ENCODE measurements at places on chromosomes 16 and 17.

- peak; percentile 63 for DNase-seq
These were observed 2.3 kb downstream of the RPUSD1 start for GRCh38 chr16:785563-786535.

GRCh38 chr16:27174007-27174406 lies 29.3 kb upstream of the KDM8 start:
- no peak for DNase-seq

DNA sequence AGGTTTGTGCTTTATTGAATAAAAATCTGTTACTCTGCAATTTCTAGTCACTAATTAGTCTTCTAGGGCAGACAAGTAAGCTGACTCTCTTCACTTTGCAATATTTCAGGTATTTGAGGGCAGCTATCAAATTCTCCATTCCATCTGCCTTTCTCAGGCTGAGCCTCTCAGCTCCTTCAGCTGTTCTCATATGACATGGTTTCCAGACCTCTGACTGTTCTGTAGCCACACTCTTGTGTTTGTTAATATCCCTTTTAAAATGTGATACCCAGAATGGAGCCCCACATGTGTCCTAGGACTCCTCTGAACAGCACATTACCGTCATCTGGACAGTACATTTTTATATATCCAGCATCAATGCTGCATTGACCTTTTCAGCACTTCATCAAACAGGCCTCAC lies 46.1 kb upstream of the MTMR4 start:
- no peak for DNase-seq

- DNase-seq = peak; percentile 16
These were observed 13.4 kb upstream of the ATP5MC1 start for GRCh38 chr17:48878920-48879898.
